Cortex of kidney (tissue), 1 donor: ENCODE measurements at places on chromosomes 2 and 18.

GRCh38 chr2:96267159-96267971 is 1.3 kb downstream of the CIAO1 start:
- no peak for DNase-seq

DNA sequence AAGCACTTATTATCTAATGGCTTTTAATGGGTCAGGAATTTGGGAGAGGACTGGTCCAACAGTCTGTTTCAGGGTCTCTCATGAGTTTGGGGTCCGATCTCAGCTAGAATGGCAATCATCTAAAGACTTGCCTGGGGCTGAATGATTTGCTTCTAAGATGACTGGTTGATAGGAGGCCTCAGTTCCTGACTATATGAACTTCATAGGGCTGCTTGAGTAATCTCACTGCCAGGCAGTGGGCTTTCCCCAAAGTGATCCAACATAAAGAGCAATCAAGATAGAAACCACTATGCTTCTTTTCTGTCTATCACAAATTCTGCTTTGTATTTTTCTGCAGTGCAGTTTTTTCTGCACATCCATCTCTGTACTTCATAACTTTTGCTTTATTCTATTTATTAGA is 793.5 kb upstream of the CHAC2 start:
- DNase-seq, result no peak

GRCh38 chr2:6341588-6342129 is 524.0 kb downstream of the CMPK2 start:
- DNase-seq, result no peak

DNA sequence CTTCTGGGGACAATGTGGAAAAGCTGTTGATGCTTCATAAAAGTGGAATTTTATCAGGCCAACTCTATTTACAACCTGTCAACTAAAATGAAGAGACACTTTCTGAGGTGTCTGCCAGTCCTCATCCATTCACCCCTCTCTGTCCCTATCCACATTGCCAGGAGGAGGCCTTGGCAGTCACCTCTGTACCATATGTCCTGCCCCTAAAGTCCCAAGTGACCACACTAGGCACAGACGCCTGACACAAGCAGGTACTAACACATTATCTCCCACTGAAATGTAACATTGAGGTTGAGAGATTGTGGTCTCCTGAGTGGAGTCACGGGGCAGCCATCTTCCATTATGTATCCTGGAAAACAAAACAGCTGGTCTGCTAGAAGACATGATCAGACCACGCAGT is 71.4 kb downstream of the OSBPL1A start:
- DNase-seq, result no peak

DNA sequence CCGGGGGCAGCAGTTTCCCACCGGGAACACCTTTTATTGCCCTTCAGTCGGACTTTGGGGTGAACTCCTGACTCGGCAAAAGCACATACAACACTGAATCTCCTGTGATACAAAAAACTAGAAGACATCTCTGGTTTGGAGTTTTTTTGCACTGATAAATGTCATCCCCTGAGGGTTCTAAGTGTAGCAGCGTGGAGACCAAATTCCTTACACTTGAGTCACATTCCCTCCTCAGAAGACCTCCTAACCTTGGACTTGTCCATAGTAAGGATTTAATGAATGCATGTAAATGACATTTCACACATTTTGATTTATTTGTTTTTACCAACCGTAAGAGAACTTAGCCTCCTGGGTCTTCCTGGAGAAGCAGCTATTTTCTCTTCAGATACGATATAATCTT is 54.0 kb upstream of the GPR45 start:
- no peak for DNase-seq

GRCh38 chr2:218223046-218223445 is 6.1 kb downstream of the ARPC2 start:
- DNase-seq, result no peak

DNA sequence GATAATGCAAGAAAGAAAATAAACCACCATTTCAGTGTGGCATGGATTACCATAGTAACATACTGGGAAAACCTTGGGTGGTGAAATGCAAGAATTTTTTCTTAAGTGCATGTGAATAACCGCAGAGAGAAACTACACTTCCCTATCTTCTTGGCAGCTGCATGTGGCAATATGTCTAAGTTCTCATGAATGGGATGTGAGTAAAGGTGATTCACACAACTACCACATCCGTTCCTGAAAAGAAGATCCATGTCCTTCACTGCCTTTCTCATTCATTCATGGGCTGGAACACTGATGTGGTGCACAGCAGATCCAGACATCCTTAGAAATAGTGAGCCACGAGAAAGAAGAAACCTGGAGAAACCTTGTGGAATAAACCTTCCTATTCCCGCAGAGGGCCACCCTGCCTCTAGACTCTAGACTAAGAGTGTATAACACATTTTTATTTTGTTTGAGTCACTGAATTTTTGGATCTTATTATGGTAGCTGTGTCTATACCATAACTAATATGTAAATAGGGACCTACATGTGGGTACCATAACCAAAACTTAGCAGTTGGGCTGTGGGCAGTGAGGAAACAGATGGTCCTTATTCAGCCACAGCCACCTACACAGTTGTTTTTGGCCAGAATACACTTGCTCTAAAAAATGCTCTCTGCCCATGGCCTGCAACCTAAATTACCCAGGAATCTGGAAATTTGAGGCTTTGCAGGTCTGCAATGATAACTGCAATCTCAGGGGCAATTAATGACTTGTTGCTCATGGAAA is 573.3 kb downstream of the LRP1B start:
- no peak for DNase-seq

GRCh38 chr2:137969418-137969765 is 5.1 kb downstream of the HNMT start:
- DNase-seq, result no peak

DNA sequence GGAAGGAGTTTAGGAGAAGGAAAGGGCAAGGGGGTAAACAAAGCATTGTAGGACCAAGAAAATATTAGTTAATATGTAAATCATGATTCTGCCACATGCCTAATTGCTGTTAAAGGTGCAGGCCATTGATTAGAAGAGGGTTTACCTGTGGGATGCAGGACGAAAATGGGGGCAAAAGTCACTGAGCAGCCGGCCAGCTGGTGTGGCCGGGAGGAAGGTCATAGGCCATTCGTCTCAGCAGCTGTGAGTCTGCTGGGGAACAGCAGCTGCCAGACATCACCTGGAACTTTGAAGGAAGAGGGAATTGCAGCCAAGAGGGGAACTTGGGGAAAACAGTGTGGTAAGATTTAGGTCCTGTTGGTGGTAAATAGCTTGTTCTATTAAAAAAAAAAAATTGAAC is 184.4 kb downstream of the DYSF start:
- DNase-seq, result no peak

GRCh38 chr18:28086670-28087552 is 90.0 kb downstream of the CDH2 start:
- DNase-seq, result no peak

DNA sequence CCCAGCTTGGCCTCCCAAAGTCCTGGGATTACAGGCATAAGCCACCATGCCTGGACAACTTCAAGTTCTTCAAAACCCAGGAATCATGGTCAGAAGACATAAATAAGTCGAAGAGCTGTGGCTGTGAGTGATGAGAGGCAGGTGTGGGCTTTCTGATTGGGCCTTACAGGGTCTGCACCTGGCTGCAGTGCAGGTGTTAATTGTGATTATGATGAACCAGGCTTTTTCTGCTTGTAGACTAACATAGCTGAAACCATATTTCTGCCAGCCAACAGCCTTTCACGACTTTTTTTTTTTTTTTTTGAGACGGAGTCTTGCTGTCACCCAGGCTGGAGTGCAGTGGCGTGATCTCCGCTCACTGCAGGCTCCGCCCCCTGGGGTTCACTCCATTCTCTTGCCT is 14.9 kb upstream of the DTNB start:
- no peak for DNase-seq

DNA sequence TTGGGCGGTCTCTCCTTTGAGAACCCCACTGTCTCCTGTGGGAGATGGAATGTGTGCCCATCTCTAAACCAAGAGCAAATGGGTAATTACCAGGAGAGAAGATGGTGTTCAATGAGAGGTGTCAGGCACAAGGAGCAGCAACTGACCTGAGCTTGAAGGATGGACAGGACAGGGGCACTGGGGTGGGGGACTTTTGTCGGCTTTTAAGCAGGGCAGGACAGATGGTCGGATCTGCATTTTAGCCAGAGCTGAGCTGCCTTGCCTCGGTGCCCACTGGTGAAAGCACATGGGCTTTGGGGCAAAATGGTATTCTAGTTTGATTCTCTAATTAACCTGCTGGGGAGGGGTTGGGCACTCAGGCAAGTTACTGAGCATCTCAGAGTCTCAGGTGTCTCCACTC is 98.0 kb downstream of the INHBB start:
- no peak for DNase-seq

GRCh38 chr2:175154661-175155082 is 13.3 kb downstream of the ATF2 start:
- DNase-seq, result no peak

DNA sequence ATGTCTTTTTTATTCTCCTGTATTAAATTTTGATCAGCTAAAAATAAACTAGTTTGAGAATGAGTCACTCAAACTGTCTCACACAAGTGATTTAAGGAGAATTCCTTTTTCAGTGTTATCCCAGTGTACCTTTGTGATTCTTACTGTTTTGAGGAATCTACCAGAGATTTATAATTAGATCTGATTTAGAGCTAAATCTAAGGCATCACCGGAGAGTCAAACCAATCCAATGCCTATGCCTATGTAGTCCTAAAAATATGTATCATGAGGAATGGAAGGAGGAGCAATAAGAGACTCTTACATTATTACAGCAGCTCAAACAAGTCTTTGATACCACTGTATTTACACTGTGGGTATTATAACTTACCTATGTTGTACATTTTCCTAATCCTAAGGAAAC is 63.4 kb upstream of the CYP20A1 start:
- no peak for DNase-seq

DNA sequence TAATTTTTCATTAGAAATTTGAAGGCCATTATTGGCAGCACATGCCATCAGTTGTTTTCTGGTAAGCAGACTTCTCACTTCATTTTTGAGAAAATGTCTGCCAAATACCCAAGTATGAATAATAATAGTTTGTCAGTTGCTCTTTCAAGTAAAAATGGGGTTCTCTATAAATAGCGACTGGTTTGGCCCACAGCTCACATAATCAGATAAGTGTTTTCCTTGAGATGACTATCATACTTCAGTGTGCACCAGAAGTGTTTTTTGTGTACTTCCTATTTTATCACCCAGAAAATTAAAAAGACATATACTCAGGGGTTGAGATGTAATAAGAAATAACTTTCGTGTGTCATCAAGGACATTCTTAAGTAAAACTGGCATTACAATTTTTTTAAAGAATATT is 147.1 kb downstream of the PHLPP1 start:
- no peak for DNase-seq

DNA sequence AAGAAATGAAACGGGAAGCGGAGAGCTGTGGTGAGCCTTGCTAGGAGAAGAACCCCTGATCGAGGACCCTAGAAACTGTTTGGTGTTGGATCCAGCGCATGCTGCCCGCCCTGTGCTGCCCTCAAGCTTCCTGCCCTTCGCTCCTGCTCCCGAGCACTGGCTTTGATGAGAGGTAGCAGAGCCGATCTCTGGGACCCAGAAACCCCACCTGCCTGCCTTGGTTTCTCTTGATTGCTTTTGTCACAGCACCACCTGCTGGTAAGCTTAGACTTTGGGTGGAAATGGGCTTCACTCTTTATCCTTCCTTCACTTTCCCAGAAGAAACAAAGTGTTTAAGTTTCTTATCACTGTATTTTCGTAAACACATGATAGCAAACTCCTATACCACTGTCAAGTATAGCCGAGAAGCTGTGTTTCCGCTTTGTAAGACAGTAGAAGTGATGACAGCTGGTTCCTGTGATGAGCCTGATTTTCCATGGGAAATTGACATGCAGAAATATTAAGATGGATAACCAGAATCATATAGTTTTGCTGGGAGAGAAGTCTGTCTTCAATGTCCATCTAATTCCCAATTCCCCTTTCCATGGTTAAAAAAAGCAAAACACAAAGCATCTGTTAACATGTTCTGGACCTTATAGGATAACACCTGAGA is 267.4 kb downstream of the PHLPP1 start:
- DNase-seq, result no peak

DNA sequence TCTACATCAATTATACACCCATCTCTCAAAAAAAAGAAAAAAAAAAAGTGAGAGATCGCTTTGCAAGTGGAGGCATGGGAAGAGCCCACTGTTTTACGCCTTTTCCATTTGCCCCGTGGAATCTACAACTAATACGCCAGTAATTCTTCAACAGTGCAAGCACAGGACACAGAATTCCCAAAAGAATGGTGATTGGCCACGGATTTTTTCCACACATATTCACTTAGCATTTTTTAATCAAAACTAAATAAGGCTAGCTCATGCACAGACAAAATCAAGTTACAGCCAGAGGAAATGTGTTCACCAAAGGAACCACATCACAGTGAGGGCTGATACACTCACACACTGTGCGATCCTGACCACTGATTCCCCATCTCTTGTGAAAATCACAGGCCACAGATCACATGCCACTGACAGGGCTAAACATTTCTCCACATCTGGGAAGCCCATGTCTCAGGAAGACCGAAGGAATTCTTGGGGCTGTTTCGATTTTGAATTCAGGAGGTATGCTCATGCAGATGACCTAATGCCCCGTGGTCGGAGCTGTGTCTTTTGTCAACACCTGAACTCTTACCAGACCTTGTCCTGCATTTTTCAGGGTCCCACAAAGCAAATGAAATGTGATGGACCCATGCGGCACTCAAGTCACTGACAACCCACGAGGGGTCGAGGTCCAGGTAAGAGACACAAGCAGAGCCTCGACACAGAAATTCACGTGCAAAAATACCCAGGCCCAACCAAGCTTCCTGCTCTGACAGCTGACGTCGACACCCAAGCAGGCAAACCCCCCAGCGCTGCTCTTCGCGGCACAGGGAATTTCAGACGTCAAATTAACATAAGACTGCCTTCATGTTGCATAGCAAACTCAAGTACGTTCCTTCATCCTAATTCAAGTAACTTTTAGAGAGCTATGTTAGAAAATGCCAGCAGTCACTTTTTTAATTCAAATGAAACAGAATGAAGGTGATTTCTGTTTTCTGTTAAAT is 69.6 kb downstream of the ZNF516 start:
- DNase-seq, result no peak

DNA sequence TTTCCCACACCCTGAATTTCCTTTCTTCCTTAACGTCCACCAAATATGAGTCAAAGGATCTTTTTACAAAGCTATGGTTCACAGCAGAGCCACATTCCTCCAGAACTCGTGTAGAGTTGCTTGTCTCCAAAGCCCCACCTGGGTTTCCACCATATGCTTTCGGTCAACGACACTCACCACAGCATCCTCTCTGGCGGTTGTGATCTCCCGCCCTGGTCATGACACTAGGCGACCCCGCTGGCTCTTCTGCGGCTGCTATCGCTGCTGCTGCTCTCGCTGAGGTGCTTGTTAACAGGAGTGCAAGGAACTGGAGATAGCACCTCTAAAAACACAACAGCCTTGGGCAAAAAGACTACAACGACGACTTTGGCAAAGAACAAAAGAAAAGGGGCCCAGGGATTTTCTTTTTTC is 340 bp downstream of the SLC40A1 start:
- DNase-seq, result no peak

GRCh38 chr18:31267823-31268481 is 50.0 kb upstream of the DSG1 start:
- no peak for DNase-seq

- no peak for DNase-seq
Measured at GRCh38 chr2:214393796-214394195, 17.1 kb upstream of the VWC2L start.

- no peak for DNase-seq
Measured at GRCh38 chr2:223396993-223397392, 205.2 kb downstream of the SCG2 start.
